AG10803 (cell line): ENCODE measurements at places on chromosomes 6 and 20.
A peak's percentile ranks its signal among the peaks of the same experiment; 100 is the strongest.

DNA sequence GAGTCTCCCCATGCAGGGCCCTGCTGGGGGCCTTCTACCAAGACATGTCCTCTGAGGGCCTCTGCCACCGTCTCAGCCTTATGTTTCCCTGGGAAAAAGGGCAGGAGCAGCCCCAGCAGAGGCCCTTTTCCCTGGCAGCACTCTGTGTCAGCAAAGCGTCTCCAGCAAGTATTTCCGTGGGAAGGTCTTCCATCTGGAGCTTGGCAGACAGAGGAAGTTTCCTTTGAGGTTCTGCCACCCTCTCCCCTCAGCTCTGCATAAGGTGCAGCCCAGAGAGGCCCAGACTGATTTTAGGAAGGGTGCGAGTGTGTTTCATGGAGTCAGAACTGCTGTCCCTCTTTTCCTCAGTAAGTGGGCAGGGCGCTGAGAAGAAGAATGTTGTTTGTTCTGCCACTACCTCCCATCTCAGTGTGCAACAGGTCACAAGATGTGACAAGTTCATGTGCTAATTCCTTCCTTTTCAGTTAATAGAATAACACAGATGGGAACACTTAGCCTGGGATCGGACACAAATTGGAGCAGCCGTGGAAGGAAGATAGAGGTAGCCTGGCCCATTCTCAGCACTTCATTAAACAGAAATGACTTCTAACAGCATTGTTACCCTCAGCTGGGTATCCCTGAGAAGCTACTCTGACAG lies 784.4 kb downstream of the MAFB start:
- no peak for DNase-seq

GRCh38 chr6:154356690-154357089 lies at the start of gene IPCEF1:
TSS of gene IPCEF1 (minus strand) at chr6:154356803. CDS start at chr6:154265947, 90,856 bp downstream.
- DNase-seq = no peak

DNA sequence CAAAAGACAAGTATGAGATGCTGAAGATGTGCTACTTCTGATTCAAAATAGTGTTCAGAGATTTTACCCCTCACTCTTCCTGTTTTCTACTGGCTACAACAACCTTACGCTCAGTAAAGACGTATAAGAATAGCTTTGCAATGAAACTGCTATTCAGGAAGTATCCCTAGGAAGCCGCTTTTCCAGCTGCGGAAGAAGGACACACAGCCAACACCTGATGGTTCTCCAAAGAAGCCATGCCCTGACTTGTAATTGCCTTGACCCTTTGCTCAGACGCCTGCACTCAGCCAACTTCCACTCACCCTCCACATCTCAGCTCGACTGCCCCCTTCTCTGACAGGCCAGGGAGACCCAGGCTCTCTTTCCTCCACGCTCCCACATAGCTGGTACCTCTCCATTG lies 111.6 kb downstream of the DTNBP1 start:
- no peak for DNase-seq

DNA sequence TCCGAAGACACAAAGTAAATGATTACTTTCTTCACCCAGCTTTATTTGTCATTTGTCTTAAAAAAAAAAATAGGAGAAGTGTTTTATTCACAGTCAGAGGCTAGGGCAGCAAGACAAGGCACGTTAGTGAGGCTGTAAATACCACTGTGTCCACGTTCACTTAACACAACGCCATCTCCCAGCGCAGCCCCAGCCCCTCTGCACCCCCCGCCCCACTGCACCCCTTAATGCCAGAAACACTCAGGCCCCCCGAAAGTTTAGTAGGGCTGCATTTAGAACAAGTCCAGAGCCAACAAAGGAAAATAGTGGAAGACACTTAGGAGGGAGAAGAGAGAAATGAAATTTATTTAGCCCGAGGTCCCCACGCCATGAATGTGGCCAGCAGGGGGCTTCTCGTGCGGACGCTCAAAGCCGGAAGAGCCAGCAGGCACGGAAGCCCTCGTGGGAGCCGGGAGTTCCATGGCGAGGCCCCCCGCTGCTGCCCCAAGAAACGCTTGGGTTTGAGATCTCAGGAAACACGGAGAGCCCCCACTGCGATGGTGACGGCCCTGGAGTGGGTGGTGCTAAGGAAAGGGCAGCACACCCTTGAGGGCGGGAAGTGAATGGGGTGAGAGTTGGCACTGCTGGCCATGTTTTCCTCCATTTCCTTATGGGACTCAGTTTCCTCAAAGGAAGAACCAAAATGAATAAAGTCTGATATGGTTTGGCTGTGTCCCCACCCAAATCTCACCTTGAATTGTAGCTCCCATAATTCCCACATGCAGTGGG lies 50.2 kb downstream of the IYD start:
- peak; percentile 56 for DNase-seq

GRCh38 chr20:3068986-3069900 lies 2.2 kb upstream of the OXT start:
- DNase-seq = peak; percentile 23

DNA sequence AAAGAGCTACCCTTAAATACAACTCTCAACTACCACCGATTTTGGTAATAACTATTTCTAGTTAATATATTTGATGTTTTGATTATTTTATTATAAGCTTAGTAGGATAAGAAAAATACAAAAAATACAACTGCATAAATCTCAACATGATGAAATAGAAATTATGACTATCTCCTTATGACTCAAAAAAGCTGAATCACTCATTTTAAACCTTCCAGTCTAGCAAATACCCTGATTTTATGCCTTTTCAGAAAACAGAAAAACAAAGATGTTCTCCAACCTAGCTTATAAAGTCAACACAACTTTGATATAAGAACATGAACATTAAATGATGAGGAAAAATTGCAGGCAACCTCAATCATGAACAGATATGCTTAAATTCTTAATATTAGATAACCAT lies 40.2 kb upstream of the DSE start:
- DNase-seq = no peak

GRCh38 chr6:112795316-112795715 lies 448.2 kb downstream of the RFPL4B start:
- no peak for DNase-seq

GRCh38 chr20:44651684-44652423 lies at the start of gene ADA:
TSS of gene ADA (minus strand) at chr20:44651699. CDS start at chr20:44651607, 92 bp downstream.
- DNase-seq = peak; percentile 43
